ENCODE measurements at places on chromosomes 13 and 19. TPM values are rescaled to one million over a fixed set of nuclear protein-coding genes. Genes with fewer than 3 reads are reported as not detected.

DNA sequence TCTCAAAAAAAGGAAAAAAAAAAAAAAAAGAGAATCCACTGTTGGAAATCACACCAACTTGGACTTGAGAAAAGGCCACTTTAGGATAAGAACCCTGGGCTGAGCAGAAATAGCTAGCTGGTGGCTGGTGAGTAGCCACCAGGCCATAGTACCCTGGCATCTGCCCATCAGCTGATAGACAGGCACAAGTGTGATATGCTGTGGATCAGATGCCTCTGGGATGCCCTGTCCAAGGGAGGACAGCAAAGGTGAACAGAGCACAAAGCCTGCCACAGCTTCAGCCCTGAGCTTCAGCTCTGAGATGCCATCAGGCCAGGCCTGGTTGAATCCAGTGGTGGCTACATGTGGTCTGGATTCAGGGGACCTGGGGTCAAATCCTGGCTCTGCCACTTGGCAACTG is 8.7 kb downstream of the SIRT2 start:
- H3K36me3 ChIP-seq = peaks cover 7% of the 10 kb centered on the region
- H3K4me1 ChIP-seq = no peaks in the 10 kb centered on the region
- no peaks in the 10 kb centered on the region for H3K27me3 ChIP-seq
- no peak for DNase-seq
- H3K27ac ChIP-seq = no peak overlapping the region

- no peaks in the 10 kb centered on the region for H3K27me3 ChIP-seq
- no peaks in the 10 kb centered on the region for H3K36me3 ChIP-seq
- H3K27ac ChIP-seq = no peak overlapping the region
- H3K4me3 ChIP-seq = no peak overlapping the region
Observed at GRCh38 chr13:57698851-57699250, 67.3 kb downstream of the PCDH17 start.

DNA sequence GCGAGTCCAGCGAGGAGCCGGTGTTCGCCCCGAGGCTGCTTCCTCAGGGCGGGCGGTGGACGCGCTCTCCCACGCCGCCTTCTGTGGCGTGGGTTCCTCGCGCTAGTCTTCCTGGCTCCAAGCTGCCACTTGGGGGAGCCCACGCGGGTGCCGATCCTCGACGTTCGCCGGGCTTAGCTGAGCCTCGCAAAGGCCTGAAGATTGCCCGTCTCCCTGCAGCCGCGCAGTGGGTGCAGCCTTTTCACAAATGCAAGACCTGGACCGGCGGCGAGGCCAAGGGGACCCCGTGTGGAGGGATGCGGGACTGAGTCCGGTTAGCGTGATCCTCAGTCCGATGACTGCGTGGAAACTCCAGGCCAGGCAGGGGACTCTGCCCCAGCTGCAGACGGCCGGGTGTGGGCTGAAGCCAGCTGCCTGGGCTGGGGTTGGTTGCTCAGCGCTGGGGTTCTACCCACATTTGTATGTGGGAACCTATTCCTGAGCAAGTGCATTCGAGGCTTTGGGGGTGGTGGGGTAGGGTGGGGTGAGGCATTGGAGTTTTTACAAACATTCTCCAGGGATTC is 16.6 kb upstream of the LRP3 start:
- H3K36me3 ChIP-seq = no peaks in the 10 kb centered on the region
- peaks cover 6% of the 10 kb centered on the region for H3K4me1 ChIP-seq
- no peak for DNase-seq
- H3K27me3 ChIP-seq = no peaks in the 10 kb centered on the region
- peak overlapping the region; percentile 79 for H3K27ac ChIP-seq
- H3K4me3 ChIP-seq = peak overlapping the region; percentile 61

Gene ADGRL1
- total RNA-seq = 3.1 TPM

Gene ZNF627
- 26.3 TPM for total RNA-seq

- no peak for DNase-seq
- no peaks in the 10 kb centered on the region for H3K4me1 ChIP-seq
- no peaks in the 10 kb centered on the region for H3K36me3 ChIP-seq
- no peaks in the 10 kb centered on the region for H3K27me3 ChIP-seq
- H3K27ac ChIP-seq = no peak overlapping the region
Observed at GRCh38 chr19:5154129-5154798, 185.4 kb downstream of the KDM4B start.

Gene CCDC169
- 3.3 TPM for total RNA-seq

Gene AP2S1
- total RNA-seq = 143 TPM

Gene ZNF726
- total RNA-seq = 0.51 TPM

DNA sequence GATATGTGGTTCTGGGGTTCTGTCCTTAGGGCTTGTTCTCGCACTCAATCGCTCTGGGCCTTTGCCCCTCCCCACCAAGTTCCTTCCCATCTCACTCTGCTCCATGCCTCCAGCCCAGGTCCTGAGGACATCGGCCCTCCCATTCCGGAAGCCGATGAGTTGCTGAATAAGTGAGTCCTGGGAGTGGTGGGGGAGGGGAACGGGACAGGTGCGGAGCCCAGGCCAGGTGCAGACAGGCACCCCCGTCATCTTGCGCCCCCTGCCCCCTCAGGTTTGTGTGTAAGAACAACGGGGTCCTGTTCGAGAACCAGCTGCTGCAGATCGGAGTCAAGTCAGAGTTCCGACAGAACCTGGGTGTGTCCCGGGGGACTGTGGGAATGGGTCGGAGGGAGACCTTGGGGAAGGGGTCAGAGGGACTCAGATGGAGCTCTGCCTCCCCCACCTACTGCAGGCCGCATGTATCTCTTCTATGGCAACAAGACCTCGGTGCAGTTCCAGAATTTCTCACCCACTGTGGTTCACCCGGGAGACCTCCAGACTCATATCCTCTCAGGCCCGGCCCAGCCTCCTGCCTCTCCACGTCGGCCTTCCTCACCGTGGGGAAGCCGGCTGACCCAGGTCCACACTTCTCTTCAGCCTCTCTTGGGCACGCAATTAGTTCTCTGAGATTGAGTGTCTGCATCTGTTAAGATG is 10.1 kb downstream of the FUZ start:
- peaks cover 36% of the 10 kb centered on the region for H3K36me3 ChIP-seq
- DNase-seq = no peak
- H3K27ac ChIP-seq = no peak overlapping the region
- H3K4me1 ChIP-seq = peaks cover 4% of the 10 kb centered on the region

DNA sequence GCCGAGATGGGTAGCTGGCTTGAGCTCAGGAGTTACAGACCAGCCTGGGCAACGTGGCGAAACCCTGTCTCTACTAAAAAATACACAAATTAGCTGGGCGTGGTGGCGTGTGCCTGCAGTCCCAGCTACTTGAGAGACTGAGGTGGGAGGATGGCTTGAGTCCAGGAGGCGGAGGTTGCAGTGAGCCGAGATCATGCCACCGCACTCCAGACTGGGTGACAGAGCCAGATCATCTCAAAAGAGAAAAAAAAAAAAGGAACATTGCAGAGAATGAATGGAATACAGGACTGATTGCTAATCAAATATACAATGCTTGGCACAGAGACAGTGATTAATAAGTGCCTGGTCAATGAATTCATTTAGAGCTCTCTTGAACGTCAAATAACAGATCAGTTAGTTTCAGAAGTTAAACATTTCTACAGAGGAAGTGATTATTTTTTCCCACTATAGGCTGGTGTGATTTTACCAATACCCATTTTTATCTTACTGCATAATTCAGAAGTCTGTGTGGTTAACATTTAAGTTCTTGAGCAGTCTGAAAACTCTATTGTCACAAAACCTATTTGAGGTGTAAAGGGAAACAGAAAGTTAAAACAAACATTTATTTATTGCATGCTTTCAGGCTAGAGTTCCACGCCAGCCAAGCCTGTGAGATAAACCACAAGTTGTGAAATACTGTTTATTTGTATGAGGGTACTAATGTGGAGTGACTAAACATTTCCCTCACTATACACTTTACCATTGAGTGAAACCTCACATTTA is 7.7 kb upstream of the TBC1D4 start:
- no peaks in the 10 kb centered on the region for H3K36me3 ChIP-seq
- no peaks in the 10 kb centered on the region for H3K27me3 ChIP-seq
- DNase-seq = peak; percentile 79
- no peaks in the 10 kb centered on the region for H3K4me1 ChIP-seq
- no peak overlapping the region for H3K4me3 ChIP-seq
- H3K27ac ChIP-seq = no peak overlapping the region

Gene PCDH17
- under 0.01 TPM for total RNA-seq

GRCh38 chr19:37994823-37995130 is 87.8 kb downstream of the SIPA1L3 start:
- no peaks in the 10 kb centered on the region for H3K36me3 ChIP-seq
- peaks cover 9% of the 10 kb centered on the region for H3K4me1 ChIP-seq
- no peaks in the 10 kb centered on the region for H3K27me3 ChIP-seq
- H3K4me3 ChIP-seq = no peak overlapping the region
- no peak overlapping the region for H3K27ac ChIP-seq

DNA sequence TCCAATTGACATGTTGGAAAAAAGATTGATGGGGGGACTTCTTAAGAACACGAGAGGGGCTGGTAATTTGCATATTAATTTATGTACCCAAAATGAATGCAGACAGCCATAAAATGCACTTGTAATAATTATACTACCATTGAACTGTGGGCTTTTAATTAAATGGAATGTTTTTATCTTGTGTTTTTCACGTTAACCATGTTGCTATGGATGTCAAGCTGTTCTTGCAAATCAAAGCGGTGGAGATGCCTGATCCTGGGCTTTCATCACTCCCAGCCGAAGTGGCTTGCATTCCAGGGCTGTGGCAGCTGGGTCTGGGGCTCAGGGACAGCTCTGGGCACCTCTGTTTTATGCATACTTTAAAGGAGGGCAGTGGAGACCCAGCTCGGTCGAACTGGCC is 179.4 kb upstream of the TMTC4 start:
- H3K27ac ChIP-seq = no peak overlapping the region
- no peaks in the 10 kb centered on the region for H3K4me1 ChIP-seq
- no peak overlapping the region for H3K4me3 ChIP-seq
- no peak for DNase-seq

Gene TUBA3C
- not detected for total RNA-seq

GRCh38 chr19:43507880-43508279 is 3.3 kb upstream of the PHLDB3 start:
- DNase-seq = no peak
- peaks cover 2% of the 10 kb centered on the region for H3K4me1 ChIP-seq
- H3K36me3 ChIP-seq = peaks cover 4% of the 10 kb centered on the region
- H3K27me3 ChIP-seq = no peaks in the 10 kb centered on the region
- no peak overlapping the region for H3K4me3 ChIP-seq

GRCh38 chr13:50224534-50224933 is 209.3 kb downstream of the KCNRG start:
- peak; percentile 54 for DNase-seq
- no peak overlapping the region for H3K27ac ChIP-seq

GRCh38 chr13:94753327-94753726 is 41.0 kb upstream of the SOX21 start:
- H3K36me3 ChIP-seq = no peaks in the 10 kb centered on the region
- H3K27me3 ChIP-seq = no peaks in the 10 kb centered on the region
- DNase-seq = no peak
- H3K4me3 ChIP-seq = no peak overlapping the region
- H3K4me1 ChIP-seq = no peaks in the 10 kb centered on the region

GRCh38 chr13:78102121-78102677 is 183.6 kb upstream of the EDNRB start:
- peak; percentile 54 for DNase-seq
- H3K27ac ChIP-seq = no peak overlapping the region
- no peaks in the 10 kb centered on the region for H3K36me3 ChIP-seq
- no peaks in the 10 kb centered on the region for H3K4me1 ChIP-seq
- no peaks in the 10 kb centered on the region for H3K27me3 ChIP-seq
- H3K4me3 ChIP-seq = no peak overlapping the region

- no peak overlapping the region for H3K4me3 ChIP-seq
- H3K27ac ChIP-seq = no peak overlapping the region
- H3K36me3 ChIP-seq = no peaks in the 10 kb centered on the region
Observed at GRCh38 chr19:54673222-54673621, 10.4 kb downstream of the LILRB4 start.

Gene CEBPA
- total RNA-seq = 0.51 TPM

Gene SOX1
- total RNA-seq = not detected

DNA sequence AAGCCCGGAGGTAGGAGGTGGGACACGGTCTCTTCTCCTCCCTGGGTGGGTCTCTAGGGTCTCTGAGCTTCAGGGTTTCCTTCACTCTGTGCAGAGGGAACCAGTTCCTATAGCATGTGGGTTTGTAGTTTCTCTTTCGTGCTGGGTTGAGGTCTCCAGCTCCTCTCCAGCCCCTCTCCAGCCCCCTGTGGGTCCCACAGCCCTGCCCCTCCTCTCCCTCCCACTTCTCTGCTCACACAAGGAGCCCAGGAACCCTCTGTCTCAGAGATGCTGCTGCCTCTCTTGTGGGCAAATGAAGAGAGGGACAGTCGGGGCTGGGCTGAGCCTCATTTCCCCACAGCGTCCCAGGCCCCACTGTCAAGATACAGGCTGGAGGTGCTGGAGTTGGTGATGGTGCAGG is 1.4 kb downstream of the SIGLEC7 start:
- no peaks in the 10 kb centered on the region for H3K4me1 ChIP-seq
- no peaks in the 10 kb centered on the region for H3K36me3 ChIP-seq
- no peak overlapping the region for H3K4me3 ChIP-seq
- no peak for DNase-seq
- H3K27ac ChIP-seq = no peak overlapping the region
- no peaks in the 10 kb centered on the region for H3K27me3 ChIP-seq

Gene AP1M2
- not detected for total RNA-seq

DNA sequence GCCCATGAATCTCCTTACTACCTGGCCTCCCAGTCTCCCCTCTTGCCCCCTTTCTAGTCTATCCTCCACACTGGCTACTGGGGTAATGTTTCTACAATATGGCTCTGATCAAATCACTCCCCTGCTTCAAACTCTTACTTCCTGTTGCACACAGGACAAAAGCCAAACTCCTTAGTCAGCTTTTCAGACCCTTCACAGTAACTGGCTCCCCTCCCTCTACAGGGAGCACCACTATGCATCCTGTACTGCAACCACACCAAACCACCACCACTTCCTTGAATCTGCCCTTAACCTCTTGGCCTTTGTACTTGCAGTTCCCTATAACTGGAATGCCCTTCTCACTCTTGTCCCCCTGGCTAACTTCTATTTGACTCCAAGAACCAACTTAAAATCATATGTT is 32.2 kb downstream of the DEDD2 start:
- DNase-seq = peak; percentile 44
- no peaks in the 10 kb centered on the region for H3K4me1 ChIP-seq
- H3K27ac ChIP-seq = no peak overlapping the region
- no peak overlapping the region for H3K4me3 ChIP-seq
- H3K27me3 ChIP-seq = peaks cover 8% of the 10 kb centered on the region
- H3K36me3 ChIP-seq = no peaks in the 10 kb centered on the region

- no peaks in the 10 kb centered on the region for H3K4me1 ChIP-seq
- no peak overlapping the region for H3K4me3 ChIP-seq
- H3K27ac ChIP-seq = no peak overlapping the region
- peak; percentile 33 for DNase-seq
Observed at GRCh38 chr19:24101459-24102115, 14.6 kb downstream of the ZNF254 start.

Gene IL11
- 0.66 TPM for total RNA-seq

Gene NAPSA
- under 0.01 TPM for total RNA-seq
